Stimulated activated CD8-positive, alpha-beta memory T cell treated with anti-CD3 and anti-CD28 coated beads, Interleukin-15, amount 100 ng/mL, for 48 hours (primary cell): ENCODE measurements at places on chromosomes 3 and 15.

DNA sequence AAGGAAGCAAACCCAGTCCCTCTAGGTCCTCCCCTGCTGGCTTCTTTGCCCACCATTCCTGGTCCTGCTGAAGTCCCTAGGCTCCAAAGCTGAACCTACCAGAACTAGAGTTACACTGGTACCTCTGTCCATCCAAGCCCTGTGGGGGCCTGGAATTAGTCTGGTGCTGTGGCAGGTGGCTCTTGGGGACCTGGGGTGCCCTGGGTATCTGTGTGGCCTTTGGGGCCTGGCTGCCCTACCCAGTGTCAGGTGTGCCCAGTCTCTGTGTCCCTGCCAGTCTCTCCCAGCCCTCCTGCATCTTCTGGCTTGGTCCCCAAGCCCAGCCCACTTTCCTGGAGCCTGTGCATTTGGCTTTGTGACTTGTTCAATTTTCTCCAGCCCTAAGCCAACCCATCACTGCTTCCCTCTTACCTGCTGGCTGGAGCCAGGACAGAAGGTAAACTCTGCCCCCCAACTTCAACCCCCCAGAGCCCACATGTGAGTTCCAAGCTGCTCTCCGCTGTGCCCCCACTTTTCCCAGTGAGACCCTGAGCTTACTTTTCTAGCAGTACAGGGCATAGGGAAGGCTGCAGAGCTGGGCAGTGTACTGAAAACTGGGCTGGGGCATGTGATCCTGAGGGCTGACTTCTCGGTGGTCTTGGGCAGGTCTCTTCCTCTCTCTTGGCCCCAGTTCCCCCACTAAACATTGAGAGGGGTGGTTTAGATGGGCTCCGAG is 28.3 kb upstream of the HHATL start:
- DNase-seq, result no peak

DNA sequence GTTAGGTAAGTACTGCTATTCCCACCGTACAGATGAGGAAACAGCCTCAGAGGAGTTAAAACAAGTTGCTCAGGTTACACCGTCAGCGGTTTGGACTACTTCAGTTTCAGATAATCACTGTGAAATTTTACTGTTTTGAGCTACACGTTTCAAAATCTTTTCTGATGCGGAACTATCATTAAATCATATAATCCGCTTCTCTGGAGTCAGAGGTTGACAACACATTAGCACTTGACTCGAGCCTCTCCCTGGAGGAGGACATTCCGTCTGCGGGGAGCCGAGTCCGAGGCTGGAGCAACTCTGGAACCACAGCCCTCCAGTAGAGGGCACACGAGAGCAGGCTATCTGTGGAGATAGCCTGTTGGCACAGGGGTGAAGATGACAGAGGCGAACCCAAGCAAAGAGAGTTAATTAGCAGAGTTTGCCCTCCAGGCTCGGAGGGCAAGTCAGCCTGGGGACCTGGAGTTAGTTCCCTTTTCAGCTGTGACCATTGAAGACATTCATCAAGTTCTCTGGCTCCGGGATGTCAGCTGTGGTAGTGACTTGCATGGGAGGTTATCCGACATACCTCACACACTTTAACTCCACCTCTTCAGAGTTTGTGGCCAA is 131.2 kb downstream of the IGF1R start:
- DNase-seq, result peak; percentile 49

DNA sequence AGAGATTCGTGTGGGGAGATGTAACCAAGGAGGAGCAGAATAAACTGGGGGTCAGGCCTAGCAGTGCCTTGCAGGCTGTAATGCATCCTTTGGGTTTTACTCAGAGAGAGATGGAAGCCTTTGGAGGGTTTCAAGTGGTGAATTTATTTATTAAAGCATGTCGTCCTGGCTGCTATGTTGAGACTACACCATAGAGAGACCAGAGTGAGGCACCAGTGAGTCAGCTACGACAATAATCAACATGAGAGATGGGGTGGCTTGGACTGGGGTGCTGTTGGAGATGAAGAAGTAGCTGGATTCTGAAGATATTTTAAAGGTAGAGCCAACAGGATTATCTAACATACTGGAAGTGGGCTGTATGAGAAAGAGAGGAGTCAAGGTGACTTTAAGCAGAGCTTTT is 335.3 kb upstream of the ARHGEF26 start:
- no peak for DNase-seq

- no peak for DNase-seq
Measured at GRCh38 chr3:140585828-140586227, 92.0 kb upstream of the TRIM42 start.

DNA sequence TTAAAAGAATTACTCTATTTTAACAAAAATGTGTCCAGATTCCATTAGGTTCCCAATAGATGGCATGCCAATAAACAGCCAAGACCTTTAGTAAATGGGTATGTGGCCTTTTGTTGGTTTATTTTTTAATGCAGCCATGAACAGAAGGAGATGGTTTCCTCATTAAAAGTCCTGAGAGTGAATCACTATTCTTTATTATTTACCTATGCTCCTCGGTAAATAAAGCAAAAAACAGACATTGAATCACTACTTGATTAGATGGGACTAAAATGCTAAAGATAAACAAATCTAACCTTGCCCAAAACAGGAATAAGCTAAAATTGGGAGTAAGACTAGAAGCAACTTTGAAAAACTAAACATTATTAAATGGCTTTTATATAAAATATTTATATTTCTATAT is 94.2 kb downstream of the TNIK start:
- DNase-seq, result no peak

DNA sequence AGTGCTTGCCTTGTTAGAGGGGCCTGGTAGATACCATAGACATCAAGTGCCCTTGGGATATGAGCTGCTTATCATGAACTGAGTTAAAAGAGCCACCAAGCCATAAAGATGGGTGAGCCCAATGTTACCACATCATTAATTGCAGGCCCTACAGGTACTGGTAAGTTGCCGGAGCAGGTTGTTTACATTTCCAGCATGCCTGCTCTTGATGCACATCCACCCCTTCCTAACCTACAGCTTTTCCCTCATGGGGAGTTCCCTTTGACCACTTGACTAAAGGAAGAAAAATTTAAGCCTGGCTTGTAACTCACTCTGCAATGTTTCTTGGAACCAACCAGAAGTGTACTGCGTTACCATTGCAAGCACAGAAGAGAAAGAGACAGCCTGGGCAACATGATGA is 24.7 kb upstream of the ULK4 start:
- DNase-seq, result no peak

DNA sequence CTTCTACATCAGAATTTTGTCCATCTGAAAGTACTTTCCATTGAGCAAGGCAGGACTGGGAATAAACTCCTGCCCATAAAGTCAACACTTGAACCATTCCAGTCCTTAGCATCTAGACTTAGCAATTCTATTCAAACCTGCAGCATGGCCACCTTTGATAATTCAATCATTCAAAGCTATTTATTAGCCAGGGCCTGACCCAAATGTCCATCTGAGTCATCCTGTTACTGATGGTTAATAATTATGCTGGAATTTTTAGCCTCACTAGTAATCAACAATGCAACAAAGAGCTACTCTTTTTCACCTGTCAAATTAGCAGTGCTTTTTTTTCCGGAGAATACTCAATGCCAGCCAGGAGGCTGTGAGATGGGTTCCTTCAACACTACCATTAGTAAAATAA is 72.7 kb upstream of the SNRK start:
- no peak for DNase-seq

DNA sequence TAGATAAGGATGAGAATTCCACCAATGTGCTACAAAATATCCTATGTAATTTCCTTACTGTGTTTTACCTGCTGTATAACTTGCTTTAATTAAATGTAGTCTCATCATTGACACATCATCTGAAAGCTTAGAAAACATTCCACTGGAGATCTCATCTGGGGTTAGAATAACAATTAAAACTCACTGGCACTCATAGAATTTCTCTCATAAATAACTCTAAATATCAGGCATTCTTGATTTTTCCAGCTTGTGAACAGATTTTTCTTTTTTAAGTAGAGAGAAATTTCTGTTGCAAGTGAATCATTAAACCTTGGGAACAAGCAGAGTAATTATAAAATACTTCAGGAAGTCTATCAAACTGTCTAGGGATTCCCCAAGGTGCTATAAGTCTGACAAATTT is 843.8 kb downstream of the NAALADL2 start:
- no peak for DNase-seq

DNA sequence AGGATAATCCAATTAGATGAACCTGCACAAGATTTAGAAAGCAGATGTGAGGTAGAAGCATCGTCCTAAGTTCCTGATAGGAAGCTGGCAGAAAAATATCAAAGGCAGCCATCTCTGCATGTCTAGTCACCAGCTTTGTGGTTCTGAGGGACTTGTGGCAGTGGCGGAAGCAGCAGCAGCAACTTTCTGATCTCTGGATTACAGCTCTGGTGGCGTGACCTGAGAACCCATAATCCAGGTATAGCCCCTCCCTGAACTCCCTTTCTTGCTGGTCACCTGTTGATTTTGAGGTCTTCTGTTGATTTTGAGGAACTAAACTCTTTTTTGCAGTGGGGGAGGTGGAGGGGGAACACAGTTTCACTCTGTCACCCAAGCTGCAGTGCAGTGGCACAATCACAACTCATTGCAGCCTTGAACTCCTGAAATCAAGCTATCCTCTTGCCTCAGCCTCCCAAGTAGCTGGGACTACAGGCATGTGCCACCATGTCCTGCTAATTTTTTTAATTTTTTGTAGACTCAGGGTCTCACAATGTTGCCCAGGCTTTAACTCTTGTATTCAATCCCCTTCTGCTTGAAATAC is 7.9 kb downstream of the FSIP1 start:
- DNase-seq, result no peak

- peak; percentile 21 for DNase-seq
Measured at GRCh38 chr3:32961189-32961715, 9.8 kb downstream of the CCR4 start.

DNA sequence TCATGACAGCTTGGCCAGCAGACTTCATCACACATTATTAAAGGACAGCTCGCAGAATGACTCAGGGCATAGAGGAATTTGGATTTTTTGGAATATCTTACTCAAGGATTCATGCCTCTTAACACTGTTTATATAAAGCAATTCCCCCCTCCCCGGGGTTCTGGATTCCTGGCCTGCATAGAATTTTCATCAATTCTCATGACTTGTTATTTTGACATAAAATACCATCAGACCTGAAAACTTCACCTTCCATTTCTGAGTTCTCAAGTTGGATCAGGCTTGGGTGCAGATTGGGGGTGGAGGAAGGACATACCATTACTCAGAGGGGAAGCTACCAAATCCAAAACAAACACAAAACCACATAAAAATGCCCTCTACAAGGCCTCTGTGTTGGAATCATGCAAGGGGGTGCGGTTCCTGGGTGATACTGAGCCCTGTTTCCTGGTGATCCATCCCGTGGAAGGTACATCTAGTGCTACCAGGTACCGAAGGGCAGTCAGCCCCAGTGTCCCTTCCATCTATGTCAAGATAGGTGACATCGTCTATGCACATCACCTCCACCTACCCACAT is 95.3 kb downstream of the DAPK2 start:
- no peak for DNase-seq

DNA sequence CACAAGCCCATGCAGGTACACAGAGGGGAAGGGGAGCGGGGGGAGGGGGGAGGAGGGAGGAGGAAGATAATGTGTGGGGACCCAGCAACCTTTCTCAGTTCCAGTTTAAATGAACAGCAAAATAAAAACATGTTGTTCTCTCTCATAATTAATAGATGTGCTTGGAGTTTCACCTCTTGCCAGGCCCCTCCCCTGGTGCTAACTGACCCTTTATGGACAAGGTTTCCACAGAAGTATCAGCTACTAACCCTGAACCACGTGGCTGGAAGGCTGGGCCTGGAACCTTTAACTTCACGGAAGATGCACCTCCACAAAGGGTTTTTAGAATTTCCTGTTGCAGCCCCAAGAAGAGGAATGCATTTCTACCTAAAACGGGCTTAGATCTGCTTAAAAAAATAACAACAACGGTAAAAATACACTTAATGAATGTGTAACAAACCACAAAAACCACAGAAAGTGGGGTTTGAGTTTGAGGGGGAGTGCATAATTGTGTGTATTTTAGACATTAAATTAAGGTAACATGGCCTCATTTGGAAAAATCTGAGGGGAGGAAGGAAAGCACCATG is 14.8 kb upstream of the SMAD3 start:
- no peak for DNase-seq

- DNase-seq, result no peak
Measured at GRCh38 chr15:93612953-93613352, 523.9 kb upstream of the RGMA start.

DNA sequence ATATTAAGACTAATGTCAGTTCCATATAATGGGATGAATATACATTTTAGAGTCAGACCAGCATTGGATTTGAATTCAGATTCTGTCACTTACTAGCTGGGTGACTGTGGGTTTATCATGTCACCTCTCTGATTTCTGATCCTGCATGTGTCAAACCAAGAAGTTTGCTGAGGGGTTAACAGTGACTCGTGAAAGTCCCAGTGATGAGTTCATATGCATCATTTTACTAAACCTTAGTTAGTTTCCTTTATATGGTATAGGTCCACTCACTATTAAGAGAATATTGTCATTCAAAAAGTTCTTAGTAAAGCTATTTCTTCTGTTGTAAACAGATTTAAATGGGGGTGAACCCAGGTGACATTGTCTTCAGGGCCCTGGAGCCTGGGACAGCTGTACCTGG is 102.3 kb downstream of the ZNF621 start:
- DNase-seq, result no peak

DNA sequence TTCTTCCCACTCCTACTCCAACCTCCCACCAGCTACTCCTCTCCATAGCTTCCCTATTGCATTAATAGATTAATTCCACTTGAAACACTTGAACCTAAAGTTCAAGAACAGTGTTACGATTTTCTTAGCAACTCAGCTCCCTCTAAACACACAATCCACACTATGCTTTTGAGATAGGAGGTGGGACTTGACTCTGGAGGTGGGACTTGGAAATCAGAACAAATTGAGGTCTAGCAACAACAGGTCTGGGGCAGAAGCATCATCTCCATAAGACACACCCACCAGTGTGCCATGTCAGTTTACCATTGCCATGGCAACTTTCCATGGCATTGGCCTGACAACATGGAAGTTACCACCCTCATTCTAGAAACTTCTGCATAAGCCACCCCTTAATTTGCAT is 336.5 kb upstream of the ALCAM start:
- DNase-seq, result no peak

DNA sequence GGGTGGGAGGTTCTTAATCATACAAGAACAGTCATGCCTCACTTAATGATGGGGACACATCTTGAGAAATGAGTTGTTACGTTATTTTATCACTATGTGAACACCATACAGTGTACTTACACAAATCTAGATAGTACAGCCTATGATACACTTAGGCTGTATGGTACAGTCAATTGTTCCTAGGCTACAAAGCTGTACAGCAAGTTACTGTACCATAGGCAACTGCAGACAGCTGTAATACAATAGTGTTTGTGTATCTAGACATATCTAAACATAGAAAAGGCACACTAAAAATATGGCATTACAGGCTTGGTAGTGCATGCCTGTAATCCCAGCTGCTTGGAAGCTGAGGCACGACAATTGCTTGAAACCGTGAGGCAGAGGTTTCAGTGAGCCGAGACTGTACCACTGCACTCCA is 55.7 kb upstream of the PLXND1 start:
- no peak for DNase-seq

- no peak for DNase-seq
Measured at GRCh38 chr3:179036226-179036625, 35.4 kb downstream of the ZMAT3 start.

GRCh38 chr15:89171136-89172072 is 50.0 kb downstream of the RLBP1 start:
- DNase-seq, result no peak
